ENCODE measurements at places on chromosomes 2 and 18.

DNA sequence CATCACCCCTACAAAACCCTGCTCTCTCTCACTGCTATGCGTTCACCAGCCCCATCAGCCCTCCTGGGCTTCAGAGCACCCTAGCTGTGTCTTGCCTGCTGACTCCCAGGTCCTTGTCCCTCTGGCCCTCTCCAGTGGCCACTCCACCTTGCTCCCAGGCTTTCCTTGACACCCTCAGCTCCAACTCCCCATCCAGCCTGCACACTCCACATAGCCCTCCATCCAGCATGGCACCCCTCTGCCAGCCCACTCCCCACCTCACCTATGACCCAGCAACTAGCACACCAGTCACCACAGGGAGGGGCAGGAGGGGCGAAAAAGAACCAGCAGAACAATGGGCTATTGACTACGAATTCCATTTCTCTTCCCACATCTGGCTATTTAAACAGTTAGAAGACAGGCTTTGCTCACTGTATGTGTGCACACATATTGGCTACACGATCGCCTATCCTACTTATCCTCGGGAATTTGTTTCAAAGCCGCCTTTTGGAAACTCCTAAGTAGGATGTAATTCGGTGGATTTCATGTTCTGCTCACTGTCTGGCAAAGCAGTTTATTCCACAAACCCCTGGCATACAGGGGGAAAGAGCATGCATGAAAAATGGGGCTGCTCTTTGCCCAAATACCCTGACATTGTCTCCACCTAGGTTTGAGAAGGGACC, 195.3 kb downstream of the SMAD2 start:
- DNase-seq, result peak; percentile 1

DNA sequence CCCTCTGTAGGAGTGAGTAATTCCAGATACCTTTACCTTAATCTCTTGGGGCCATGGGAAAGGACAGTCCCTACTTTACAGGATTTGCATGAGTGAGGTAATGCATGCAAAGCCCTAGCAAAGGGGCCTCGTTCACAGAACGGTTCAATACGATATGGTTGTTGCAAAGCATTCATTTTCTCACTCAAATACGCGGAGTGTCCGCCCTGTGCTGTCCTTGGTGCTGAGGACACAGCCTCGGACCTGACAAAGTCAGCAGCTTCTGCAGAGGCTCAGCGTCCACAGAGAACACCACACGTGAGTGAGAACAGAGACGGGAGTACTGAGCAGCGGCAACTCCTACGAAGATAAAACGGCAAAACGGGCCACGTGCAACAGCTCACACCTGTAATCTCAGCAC, 125.7 kb downstream of the EIPR1 start:
- DNase-seq, result peak; percentile 42

DNA sequence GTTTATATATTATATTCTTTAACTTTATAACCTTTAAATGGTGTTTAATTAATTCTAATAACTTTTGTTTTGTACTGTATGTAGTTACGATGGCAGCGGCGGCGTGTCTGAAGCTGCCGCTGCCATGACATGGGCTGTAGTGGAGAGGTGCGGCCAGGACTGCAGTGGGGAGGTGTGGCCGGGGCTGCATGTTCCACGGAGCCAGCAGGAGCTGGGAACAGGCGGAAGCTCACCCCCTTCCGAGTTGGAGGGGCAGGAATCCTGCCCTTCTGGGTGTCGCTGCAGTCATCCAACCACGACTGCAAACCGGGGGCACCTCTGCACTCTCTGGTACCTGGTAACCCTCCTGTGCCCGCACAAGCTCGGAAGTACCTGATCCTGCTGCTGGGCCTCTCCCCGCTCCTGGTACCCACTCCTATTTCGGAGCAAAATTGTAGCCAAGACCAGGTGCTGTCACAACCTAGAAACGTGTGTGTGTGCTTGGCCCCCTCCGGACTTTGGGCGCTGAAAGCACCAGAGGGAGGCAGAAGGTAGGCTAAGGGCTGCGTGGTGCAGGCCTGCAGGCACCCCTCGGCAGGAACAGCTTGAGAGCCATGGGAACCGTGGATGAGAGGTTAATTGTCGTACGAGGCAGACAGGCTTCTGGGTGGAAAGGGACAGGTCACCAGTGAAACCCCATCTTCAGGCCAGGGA, 1329.7 kb upstream of the SLC39A10 start:
- no peak for DNase-seq

- DNase-seq, result no peak
These were observed 763.0 kb upstream of the ACVR2A start for GRCh38 chr2:147081831-147082230.

GRCh38 chr2:67650291-67651133, 253.4 kb downstream of the ETAA1 start:
- peak; percentile 28 for DNase-seq

DNA sequence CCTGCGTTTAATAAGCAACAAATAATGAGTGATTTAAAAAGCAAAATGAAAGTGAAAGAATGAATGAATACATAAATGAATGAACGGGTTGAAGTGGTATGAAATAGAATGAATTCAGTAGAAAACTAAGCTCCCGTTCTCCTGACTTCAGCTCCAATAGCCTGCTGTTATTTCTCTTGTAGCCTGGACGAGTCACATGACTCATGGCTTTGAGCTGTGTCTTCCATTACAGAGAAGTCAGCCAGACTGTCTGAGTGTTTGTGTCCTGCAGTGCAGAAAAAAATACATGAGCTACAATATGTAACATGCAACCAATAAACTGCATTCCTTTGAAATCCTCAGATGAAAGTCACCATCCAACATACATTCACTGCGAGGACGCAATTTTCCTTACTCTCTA, 21.2 kb downstream of the SCG2 start:
- DNase-seq, result no peak

- DNase-seq, result no peak
These were observed 178.6 kb upstream of the CREB1 start for GRCh38 chr2:207351171-207351570.

- no peak for DNase-seq
These were observed 62.3 kb upstream of the CTIF start for GRCh38 chr18:48476550-48476917.

GRCh38 chr18:41324020-41324791, 630.8 kb upstream of the PIK3C3 start:
- no peak for DNase-seq

- DNase-seq, result no peak
These were observed 594 bp downstream of the ITM2C start for GRCh38 chr2:230865307-230865765.

- peak; percentile 8 for DNase-seq
These were observed 462.4 kb upstream of the ACVR2A start for GRCh38 chr2:147382322-147382948.

DNA sequence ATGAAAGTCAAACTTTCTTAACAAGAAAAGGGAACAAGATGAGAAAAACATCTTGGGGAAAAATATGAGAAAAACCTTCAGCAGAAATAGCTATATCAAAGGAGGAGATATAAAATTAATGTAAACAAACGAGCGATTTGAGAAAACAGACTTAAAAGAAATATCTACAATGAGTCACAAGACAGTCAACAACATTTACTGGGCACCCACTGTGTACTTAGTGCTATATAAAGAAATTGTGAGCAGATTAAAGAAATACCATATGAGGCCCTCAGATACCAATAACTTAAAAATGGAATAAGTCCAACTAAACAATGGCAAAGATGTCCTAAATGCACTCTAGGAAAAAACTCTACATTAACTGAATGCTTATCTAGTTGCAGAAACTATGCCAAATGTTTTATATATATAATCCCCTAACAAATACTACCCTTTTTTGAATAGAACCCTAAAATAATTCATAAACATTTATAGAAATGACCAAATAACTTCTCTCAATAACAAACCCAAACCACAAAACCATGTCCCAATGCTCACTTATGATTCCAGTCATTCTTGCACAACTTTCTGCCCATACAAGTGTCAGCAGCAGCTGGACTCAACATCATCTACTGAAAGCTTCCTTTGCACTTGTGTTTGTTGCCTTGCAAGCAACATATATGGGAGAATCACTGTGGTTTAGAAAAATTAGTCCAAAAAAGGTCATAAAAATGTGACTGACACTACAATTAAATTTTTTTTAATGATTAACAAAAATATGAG, 83.5 kb downstream of the COBLL1 start:
- DNase-seq, result no peak

- no peak for DNase-seq
These were observed 134.8 kb downstream of the CMPK2 start for GRCh38 chr2:6730649-6731532.

- DNase-seq, result no peak
These were observed 2.7 kb upstream of the IL1R1 start for GRCh38 chr2:102139851-102140250.

- DNase-seq, result no peak
These were observed 29.5 kb upstream of the BZW1 start for GRCh38 chr2:200782251-200782650.

GRCh38 chr2:219469186-219469724, 29.4 kb upstream of the GMPPA start:
- no peak for DNase-seq
